ENCODE measurements at places on chromosomes 11 and 22.

DNA sequence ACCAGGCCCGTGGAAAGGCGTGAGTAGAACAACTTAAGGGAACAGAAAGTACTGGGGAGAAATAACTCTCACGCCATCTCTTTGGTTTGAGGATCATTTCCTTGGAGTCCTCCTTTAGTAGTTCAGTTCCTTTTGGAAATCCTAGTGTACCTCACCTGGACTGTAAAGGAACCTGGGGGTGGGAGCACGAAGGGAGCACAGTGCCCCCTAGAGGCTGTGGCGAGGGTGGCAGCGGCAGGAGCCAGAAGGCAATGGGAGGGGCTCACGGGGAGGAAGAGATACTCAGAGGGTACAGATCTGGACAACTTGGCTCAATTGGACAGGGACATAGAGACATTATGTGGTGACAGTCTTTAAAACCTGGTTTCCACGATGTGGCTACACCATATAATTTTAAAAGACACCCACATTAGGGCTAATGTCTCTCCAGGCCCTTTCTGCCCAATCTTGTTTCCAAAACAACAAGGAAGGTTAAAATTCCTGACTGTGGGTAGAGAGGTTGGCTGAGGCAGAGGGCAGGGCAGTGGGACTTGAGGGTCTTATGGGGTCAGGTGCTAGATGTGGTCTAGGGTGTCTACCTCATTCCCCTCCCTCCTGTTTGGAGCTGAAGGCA, 87.0 kb downstream of the CSNK2A3 start:
- peak; percentile 37 for DNase-seq

DNA sequence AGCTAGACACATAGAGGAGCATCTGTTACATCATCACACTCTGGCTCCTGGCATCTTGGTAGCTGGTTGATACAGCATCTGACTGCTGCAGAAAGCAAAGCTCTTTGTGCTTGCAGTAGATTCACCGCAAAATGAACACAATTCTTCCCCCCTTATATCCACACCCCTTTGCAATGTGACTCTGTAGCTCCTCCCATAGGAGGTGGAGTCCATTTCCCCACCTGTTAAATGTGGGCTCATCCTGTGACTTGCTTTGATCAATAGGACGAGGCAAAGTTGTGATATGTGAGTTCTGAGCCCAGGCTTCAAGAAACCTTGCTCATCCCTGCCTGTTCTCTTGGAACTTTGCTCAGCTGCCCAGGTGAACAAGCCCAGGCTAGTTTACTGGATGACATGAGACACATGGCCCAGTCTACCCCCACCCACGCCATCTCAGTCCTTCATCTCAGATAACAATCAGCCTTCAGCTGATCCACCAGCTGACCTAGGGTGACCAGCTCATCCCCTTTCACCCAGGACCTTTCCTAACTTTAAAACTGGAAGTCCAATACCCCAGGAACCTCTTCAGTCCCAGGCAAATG, 272.2 kb downstream of the TENM4 start:
- no peak for DNase-seq

- DNase-seq = no peak
Measured at GRCh38 chr11:93719310-93719709, 22.0 kb downstream of the TAF1D start.

GRCh38 chr11:65887723-65888162, 528 bp downstream of the FIBP start:
- DNase-seq = no peak

DNA sequence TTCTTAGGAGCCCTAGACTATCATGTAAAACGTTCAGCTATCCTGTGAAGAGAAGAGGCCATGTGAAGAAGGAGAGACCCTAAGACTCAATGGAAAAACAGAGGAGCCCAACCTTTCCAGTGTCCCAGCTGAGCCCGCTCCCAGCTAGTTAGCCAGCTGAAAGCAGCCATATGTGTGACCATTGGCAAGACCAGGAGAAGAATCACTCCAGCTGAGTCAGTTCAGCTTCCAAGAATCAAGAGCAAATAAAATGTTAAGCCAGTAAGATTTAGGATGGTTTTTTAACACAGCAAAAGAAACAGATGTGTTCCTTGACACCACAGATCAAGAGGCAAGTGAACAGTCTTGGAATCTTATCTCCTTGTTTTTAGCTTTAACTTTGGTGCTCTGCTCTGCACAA, 108.0 kb downstream of the CCDC81 start:
- no peak for DNase-seq

DNA sequence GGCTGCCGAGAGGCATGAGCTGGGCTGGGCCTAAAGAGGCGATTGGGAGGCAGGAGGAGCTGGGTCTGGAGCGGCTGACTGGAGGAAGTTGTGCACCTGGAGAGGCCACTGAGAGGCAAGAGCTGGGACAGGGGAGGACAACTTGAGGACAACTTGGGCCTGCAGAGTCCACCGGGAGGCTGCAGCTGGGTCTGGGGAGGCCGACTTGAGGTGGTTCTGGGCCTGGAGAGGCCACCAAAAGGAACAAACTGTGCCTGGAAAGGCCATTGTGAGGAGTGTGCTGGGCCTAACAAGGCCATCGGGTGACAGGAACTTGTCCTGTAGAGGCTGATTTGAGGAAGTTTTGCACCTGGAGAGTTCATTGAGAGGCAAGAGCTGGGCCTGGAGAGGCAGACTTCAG, 41.5 kb downstream of the OR4C45 start:
- no peak for DNase-seq

DNA sequence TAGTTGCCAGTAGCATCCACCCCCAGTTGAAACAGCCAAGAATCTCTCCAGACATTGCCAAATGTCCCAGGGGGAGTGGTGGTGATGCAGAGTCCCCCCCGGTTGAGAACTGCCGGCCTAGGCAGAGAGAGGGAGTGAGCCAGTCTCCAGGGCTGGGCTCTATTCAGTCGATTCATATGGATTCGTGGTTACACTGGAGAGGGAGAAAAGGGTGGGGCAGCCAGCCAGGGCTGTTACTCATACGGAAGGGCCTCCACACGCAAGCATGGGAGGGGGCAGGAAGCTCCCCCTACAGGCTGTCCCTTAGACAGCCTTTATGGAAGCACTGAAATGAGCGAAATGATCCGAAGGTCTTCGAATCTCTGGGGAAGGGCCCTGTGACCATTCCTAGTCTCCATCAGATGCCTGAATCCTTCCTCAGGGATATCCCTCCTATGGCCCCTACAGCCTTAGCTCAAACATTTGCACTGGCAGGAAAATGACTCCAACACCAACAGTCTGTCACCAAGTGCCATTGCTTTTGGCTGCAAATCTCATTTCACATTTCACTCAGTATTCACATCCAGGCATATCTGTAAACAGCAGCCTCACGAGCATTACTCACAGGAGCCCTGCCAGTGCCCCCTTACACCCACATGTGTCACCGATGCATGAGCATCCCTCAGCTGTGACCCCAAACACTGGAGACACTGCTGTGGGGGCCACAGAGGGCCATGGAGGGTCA, 18.4 kb upstream of the TLCD5 start:
- DNase-seq = no peak

DNA sequence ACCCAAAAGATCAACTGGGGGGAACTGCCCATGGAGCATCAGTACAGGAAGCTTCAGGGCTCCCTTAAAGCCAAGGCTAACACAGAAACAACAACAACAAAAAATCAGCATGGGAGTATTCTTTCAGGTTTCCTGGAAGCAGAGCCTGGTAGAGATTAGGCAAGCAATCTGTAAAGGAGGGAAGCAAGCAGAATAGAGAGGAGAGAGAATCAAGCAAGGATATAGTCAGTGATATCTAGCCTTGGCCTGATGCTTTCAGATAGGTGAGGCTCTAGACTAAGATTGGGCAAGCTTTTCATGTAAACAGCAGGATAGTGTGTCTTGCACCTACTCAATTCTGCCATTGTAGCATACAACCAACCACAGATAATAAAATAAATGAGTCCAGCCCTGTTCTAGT, 44.4 kb upstream of the FAT3 start:
- no peak for DNase-seq

GRCh38 chr22:25824828-25825423, 82.9 kb downstream of the MYO18B start:
- no peak for DNase-seq

- DNase-seq = no peak
Measured at GRCh38 chr11:129346916-129347315, 28.7 kb upstream of the BARX2 start.

DNA sequence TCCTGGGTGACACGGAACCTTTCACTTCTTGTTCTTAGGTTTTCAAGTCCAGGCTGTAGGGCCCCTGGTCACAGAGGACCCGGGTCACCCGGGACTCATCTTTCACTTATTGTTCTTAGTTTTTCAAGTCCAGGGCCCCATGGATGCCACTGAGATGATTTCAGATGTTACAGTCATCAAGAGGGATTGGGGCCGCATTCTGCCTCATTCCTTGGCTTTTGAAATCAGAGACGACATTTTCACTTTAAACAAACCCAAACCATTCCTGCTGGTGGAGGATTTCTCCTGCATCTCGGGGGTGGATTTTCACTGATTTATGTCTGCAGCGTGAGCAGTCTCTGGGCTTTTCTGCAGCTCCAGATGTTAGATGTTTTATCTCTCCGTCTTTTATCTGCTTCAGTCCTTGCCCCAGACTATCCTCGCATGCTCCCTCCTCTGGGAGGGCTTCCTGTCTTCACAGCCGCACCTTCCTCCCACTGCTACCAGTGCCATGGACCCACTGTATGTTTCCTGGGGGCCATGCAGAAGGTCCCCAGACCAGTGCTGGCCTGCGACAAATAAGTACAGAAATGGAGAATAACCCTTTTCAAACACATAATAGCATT, 27.4 kb downstream of the FBLN1 start:
- no peak for DNase-seq

DNA sequence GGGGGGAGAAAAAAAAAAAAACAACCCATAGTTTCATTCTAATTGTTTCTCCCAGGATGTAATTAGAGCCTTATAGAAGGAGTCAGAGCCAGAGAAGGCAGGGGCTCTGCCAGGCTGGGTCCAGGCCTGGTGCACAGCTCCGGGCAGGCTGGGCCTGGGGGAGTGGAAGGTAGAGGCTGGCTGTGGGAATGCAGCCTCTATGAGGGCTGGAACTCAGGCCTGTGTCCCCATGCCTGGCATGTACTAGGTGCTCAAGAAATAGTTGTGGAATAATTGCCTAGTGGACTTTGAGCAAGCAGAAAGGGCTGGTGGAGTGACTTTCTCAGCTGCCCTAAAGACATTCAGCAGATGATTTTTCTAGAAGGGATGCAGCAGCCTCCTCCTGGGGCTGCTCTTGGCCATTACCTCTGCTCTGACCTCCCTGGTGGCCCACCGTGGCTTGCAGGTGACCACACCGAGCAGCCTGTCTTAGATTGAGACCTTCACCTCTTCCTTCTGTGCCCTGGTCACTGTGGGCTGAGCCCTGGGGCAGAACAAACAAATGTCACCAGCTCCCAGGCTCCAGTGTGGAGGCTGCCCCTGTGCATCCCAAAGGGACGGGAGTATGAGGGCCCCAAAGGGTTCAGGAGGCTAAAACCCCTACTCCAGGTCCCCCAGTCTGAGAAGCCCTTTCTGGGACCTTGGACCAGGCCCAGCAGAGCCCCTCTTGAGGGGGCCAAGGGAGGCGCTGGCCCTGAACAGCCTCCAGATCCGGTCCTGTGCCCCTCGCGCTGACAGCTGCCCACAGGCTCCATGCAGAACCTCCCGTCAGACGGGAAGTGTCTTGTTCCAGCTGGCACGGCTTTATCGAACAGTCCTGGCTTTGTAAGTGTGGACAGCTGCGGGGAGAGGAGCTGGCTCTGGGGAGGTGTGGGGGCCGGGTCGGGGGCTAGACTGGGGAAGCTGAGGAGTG, 18.8 kb downstream of the MYEOV start:
- no peak for DNase-seq

DNA sequence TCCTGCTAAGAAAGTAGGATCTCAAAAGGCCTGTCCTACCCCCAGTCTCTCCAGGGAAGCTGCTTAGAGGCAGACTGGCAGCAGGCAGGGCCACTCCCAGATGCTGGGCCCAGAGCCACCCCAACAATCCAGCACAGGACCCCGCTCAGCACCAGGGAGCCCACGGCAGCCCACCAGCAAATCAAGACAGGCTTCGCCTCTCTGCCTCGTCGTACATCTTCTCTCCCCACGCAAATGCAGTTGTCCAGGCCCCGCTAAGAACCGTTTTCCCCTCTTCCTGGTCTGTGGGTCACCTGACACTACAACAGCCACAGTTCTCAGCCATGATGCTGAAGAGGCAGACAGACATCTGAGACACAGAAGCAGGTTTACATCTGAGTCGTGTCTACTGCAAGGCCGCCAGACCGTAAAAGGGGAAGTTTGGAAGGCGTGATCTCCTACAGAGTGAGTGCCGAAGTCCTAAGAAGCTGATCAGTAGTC, 51.1 kb downstream of the IGSF9B start:
- DNase-seq = no peak

DNA sequence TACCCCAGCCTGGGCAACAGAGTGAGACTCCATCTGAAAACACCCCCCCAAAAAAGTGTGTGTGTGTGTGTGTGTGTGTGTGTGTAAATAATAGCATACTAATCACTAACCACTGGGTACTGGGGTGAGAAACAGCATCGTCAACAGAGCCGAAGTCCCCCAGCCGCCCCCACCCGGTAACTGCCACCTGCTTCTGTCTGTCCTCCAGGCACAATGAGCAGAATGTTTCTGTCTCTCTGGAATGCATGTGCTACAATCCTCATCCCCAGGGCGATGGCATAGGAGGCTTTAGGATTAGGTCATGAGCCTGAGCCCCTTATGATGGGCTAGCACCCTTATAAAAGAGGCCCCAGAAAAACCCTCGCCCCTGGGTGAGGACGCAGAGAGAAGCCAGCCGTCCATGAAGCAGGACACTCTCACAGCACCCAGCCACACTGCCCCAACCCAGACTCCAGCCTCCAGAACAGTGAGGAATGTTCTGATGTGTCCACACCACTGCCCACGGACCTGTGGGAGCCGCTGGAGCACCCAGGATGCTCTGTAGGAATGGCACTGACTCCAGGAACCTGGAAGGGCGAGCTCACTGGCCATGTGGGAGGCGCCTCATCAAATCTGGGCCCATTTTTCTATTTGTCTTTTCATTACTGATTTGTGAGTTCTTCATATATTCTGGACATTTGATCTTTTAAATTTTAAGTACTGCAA, 9.9 kb downstream of the TTLL8 start:
- no peak for DNase-seq

DNA sequence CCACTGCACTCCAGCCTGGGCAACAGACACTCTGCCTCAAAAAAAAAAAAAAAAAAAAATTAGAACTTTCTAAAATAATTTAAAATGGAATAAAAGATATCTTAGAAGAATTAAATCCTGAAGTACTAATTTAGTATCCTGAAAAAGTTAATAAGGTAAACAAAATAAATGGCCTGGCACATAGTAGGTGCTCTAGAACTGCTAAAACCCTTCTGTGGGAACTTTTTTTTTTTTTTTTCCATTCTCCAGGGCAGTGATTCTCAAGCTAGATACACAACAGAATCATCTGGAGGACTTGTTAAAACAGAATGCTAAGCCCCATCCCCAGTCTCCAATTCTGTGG, 65.3 kb downstream of the MAML2 start:
- no peak for DNase-seq

GRCh38 chr11:44338698-44339529, 29.0 kb upstream of the ALX4 start:
- DNase-seq = no peak

- no peak for DNase-seq
Measured at GRCh38 chr11:11313426-11313825, 39.6 kb downstream of the CSNK2A3 start.

- peak; percentile 44 for DNase-seq
Measured at GRCh38 chr11:128624269-128625175, 37.2 kb upstream of the ETS1 start.

All from activated T-cell treated with anti-CD3 and anti-CD28 coated beads for 24 hours (primary cell).